GM12878 (cell line): ENCODE measurements at places on chromosomes 3 and 15.

DNA sequence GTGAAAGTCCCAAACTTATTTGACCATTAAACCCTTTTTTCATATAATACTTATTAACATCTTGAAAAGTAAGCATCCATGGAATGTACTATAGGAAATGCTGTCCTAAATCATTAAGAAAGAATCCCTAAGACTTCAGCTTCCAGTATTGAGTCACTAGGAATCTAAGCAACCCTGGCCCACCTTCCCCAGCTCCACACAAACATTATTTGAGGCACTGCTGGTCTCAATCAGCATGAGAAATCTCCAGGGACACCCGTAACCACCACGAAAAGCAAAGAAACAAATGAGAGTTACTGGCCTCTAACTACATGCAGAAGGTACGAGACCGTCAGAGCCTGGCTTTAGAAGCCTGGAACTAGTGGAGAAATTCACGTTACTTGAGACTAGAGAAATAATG, 68.2 kb downstream of the POLQ start:
- no peak for DNase-seq

- DNase-seq, result no peak
Measured at GRCh38 chr15:78492872-78493271, 14.5 kb upstream of the HYKK start.

DNA sequence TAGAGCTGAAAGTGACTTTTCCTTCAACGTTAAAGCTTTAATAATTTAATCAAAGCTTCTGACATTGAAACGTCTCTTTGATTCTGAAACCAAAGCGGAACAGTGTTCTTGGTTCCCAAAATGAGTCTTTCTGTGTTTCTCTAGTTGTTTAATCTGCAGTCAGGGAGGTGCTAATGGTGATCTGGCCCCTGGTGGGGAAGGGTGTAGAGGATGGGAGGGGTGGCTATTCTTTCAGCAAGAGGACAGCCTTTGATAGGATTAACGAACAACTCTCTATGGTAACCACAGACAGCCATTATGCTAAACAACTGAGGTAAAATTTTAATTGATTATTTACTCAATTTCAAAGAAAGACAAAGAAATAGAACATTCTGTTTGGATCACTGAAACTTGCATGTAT, 79.9 kb upstream of the CADPS start:
- no peak for DNase-seq

DNA sequence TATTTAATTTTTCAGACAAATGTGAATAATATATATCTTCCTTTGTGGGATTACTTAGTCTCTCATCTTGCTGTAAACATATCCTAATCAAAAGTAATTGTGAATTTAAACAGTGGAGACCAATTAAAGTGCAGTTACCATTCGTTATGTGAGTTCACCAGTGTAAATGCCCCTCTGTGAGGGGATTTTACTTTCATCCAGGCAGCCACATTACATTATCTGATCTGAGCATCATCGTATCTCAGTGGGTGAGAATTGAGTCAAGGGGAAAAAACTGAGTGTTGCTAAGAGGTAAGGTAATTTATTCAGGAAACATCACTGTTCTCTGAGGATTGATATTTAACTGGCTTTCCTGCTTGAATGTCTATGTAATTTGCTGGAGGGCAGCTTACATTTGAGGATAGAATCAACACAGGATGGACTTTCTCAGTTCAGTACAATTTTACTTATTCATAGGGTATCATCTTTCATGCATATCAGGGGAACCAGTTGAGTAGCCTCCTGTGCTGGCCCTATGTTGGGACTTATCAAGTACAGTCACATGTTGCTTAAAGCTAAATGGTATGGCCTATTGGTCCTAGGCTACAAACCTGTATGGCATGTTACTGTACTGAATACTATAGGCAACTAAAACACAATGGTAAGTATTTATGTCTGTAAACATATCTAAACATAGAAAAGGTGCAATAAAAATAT, 219.7 kb downstream of the CD47 start:
- no peak for DNase-seq

GRCh38 chr3:159191447-159191846, 389.6 kb downstream of the MFSD1 start:
- no peak for DNase-seq

DNA sequence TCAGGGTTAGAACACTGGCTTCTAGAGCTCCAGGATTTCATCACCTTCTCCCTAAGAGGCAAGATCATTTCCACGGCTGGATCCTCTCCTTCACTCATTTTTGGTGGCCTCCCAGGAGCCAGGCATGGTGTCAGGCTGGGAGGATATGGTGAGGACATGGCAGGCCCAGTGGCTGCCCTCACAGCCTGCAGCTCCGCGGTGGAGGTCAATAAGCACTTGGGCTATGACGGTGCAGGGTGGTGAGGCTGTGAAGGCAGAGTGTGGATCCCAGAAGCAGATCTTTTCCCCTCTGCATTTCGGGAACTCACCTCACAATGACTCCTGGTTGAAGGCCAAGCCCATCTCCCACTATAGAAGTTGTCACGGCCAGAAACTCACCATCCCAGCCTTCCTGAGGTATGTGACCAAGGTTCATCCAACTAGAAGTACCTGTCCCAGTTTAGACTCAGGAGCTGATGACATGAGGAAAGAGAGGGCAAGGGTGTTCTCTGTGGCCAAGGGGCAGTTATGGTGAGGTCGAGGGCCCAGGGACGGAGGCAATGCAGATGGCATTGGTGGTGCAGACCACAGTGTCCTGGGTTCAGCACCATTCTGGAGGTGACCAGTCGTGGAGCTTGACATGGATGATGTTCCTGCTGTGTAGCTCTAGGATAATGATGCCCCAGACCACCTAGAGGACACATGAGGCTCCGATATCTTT, 100.1 kb upstream of the SMAD3 start:
- no peak for DNase-seq

DNA sequence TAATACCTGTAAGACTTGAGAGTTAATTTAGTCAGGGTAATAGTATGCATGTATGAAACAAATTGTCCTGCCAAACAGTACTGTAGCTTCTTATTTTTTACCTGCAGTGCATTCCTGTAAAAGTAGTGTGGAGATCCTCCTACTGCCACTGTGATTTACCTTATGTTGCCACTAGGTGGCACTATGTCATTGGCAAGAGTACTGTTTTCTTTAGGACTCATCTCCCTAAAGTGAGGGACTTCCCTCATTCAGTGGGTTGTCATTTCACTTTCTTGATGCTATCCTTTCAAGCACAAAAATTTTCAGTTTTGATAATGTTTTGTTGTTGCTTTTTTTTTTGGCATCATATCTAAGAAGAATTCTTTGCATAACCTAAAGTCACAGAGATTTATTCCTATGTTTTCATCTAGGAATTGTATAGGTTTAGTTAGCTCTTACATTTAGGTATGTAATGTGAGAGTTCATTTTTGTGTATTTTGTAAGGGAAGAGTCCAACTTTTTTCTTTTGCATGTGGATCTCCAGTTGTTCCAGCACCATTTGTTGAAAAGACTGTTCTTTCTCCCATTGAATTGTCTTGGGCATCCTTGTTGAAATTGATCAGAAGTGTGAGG, 105.7 kb downstream of the AKAP13 start:
- DNase-seq, result peak; percentile 59

DNA sequence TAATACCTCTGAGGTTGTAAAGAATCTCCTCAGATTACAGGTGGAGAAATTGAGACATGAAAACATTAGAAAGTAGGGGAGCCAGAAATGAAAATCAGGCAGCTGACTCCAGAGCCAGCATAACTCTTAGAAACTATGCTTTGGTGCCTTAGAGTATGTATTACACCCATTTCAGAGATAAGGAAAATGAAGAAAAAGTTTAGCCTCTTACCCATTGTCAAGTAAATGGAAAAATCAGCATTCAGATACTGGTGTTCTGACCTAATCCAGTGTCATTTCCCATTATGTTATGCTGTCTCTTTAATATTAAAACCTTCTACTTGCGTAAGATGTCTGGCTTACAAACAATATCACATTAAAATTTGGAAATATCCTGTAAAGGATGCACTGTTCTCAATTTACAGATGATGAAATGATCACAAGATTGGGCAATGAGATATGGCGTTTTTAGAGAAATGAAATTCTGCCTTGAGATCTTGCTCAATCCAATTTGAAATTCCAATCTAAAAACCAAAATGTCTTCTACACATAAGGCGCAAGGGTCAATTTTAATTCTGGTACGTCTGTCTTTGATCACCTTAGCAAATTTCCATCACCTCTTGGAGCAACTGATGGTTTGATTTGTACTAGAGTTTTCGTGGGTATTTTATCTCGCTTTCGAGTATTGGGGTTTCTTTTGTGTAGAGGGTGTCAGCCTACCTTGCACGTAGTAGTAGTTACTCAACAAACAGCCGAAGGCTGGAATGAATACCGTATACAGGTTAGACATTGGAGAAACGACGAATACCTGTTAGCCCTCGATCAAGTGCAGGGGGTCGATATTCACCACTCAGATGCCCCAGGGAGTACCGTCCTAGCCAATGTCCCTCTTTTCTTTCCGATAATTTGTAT, 902 bp upstream of the ZCWPW2 start:
- DNase-seq, result no peak

- DNase-seq, result no peak
Measured at GRCh38 chr15:50808728-50809127, 43.2 kb upstream of the SPPL2A start.

DNA sequence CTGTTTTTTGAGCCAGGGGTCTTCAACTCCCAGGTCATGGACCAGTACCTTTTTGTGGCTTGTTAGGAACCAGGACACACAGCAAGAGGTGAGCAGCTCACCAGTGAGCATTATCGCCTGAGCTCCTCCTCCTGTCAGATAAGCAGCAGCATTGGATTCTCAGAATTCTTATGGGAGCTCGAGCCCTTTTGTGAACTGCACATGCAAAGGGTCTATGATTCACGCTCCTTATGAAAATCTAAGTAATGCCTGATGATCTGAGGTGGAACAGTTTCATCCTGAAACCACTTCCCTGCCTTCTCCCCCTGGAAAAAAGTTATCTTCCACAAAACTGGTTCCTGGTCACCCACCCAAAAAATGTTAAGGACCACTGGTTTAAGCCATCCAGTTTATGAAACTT, 1047.6 kb downstream of the OTOL1 start:
- no peak for DNase-seq

DNA sequence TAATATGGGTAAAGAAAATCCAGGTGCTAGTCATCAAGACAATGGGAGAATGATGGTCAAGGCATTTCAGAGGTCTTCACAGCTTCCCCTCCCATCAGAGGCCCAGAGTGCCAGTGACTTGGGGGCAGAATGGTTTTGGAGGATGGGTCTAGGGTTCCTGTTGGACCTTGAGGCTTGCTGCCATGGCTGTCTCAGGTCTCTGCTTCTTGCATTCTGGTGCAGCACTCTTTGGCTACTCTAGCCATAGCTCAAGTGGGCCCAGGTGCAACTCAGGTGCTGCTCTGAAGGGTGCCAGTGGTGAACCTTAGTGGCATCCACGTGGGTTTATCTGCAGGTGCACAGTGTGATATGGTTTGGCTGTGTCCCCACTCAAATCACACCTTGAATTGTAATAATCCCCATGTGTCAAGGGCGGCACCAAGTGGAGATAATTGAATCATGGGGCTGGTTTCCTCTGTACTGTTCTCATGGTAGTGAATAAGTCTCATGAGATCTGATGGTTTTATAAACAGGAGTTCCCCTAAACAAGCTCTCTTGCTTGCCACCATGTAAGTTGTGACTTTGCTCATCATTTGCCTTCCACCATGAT, 48.5 kb upstream of the PEX5L start:
- no peak for DNase-seq

DNA sequence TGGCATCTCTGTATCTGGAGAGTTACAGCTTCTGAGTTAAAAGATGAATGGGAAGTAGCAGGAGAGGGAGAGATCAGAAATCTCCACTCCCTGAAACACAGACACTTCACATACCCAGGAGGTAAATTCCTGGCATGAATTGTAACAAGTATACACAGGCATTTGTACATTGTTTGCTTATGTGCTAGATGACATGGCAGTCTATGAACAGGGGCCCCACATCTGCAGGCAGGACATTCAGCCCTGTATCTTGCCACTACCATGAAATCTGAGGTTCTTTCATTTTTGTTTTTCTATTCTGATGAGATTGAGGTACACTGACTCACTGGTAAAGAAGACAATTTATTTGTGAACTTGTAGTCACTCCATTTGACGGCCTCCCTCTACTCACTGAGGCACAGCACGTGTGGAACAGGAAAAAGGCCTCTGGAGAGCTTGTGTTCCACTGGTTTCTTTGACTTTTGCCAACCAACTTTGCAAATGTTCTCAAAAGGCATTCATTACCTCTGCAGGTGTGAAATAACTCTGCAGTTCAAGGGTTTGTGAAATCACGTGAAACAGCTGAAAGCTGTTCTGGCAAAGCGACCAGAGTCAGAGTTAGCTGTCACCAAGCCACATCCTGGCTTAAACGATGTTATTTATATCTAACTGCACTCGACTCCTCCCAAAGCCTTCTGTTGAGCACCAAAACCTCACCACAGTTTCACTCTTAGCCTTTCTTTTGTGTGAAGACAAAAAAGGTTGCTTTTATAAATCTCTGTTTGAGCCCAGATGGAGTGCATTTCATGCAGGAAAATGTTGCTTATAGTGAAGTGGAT, 401.3 kb upstream of the CFAP20DC start:
- DNase-seq, result peak; percentile 97

DNA sequence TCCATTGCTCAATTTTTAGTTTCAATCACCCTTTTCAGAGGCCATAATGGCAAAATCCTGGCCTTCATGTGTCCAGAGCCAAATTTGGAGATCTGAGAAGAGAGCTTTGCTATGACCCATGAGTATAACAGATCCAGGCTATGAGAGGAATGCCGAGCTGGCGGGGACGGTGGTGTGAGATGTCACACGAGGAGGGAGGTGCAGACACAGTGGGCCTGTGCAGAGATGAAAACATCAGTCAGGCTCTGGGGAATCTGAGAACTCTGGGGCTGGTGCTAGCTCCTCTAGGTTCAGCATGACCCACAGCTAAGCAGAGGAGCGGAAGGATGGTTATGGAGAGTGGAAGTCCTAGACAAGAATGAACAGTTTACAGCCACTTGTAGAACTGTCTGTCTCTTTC, 398.3 kb upstream of the ATP10A start:
- no peak for DNase-seq

GRCh38 chr15:62946940-62947339, 95.6 kb upstream of the TPM1 start:
- no peak for DNase-seq

DNA sequence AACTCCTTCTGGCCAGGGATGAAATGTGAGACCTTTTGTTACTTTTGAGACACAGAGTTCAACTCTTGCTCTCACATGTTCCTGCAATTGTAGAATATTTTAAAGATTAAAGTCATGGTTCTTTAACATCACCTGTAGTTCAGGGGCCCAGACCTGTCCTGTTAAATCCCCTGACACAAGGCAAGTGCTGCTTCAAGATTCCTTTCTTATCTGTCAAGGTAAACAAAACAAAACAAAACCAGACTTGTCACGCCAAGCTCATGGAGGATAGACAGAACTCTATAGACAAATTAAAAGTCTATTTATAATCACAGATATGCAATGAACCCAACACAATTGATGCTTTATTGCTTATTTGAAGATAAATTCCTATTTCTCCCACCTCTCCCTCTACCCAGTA, 48.6 kb upstream of the NEDD4 start:
- DNase-seq, result no peak

GRCh38 chr3:193814166-193814892, 221.3 kb downstream of the OPA1 start:
- no peak for DNase-seq
